Activated T-helper 9 cell treated with anti-CD3 and anti-CD28 coated beads, Interleukin-2, amount 50 U/mL, for 16 hours (primary cell): ENCODE measurements at places on chromosomes 1 and 21.

- no peak for DNase-seq
These were observed 65.6 kb downstream of the IFI44 start for GRCh38 chr1:78715181-78715661.

- no peak for DNase-seq
These were observed 37.2 kb downstream of the ETNK2 start for GRCh38 chr1:204114606-204115005.

GRCh38 chr1:225408249-225408648, 19.6 kb downstream of the LBR start:
- DNase-seq, result no peak

GRCh38 chr1:181647314-181648035, 164.2 kb downstream of the CACNA1E start:
- DNase-seq, result no peak

- no peak for DNase-seq
These were observed 5.0 kb downstream of the PLPPR4 start for GRCh38 chr1:99269321-99269720.

GRCh38 chr1:173555651-173556305, 47.1 kb downstream of the SLC9C2 start:
- no peak for DNase-seq

GRCh38 chr1:190277107-190277506, 200.6 kb downstream of the BRINP3 start:
- DNase-seq, result no peak

DNA sequence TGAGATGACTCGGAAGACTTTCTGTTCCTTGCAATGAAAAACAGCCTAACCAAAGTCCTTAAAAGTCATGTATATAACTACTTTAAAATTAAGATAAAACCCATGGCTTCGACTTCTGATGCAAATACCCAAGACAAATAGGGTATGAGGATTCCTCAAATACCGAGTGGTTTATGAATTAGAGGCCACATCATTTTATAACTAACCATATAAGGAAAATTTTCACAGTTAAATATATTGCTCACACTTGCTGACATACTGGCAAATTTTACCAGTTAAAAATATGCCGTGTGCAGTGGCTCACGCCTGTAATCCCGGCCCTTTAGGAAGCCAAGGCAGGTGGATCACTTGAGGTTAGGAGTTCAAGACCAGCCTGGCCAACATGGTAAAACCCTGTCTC, 5.4 kb downstream of the RERE start:
- no peak for DNase-seq

- no peak for DNase-seq
These were observed 68.0 kb upstream of the ACTL8 start for GRCh38 chr1:17687145-17687544.

GRCh38 chr1:25579292-25580252, 36.2 kb downstream of the LDLRAP1 start:
- DNase-seq, result no peak

DNA sequence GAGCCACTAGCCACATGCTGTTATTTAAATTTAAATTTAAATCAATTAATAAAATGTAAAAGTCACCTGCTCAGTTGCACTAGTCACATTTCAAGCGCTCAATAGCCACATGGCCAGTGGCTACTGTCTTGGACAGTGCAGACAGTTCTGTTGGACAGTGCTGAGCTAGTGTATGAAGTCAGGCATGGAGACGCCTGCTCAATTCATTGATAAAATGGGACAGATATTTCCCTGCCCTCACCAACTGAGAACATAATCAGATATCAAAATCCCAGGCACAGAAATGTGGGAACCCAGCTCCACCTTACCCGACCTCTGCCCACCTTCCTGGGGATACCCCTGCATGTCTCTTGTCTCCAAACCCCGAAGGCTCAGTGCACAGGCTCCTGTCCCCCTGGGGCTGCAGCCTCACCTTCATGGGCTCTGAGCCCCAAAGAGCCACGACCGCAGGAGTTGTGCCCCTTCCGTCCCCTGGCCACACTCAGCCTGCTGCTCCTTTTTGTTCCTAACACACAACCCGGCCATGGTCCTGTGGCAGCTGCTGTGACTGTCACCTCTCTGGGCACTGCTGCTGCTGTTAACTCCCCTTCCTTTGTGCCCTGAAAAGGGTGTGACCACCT, 63.5 kb downstream of the TCP10L start:
- DNase-seq, result no peak

GRCh38 chr1:67169932-67170331, 3.7 kb downstream of the IL23R start:
- no peak for DNase-seq

DNA sequence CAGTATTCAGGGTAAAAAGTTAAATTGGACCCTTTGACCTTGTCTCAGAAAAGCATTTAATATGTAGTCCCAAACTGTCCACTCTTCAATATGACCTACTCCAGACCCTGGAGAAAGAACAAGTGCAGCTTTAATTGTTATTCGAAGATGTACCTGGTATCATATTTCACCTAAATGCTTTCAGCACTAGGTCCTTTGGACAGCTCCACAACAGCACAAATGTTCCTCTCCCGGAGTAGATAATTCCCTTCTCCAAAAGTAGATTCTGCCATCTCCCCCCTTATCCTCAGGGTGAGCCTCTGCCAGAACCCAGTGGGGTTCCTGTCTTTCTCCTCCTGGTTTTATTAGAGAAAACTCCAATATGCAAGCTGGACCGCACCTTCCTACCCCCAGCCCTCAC, 104.5 kb upstream of the AJAP1 start:
- no peak for DNase-seq

DNA sequence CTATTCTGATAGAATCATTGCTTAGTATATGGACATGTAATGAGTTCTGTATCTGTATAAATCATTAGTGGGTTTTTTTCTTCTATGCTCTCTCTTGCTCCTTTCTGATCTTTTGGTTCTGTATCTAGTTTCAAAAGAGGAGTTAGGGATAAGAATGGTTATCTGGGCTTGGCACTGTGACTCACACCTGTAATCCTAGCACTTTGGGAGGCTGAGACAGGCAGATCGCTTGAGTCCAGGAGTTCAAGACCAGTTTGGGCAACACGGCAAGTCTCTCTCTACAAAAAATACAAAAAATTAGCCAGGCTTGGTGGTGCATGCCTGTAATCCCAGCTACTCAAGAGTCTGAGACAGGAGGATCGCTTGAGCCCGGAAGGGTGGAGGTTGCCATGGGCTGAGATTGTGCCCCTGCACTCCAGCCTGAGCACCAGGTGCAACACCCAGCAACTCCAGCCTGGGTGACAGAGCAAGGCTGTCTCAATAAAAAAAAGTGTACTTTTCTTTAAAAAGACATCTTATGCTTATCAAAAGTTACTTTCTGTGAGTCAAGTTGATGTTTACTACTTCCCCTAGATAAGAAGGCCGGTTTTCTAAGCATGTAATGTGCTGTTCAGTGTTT, 27.7 kb upstream of the AXDND1 start:
- no peak for DNase-seq

GRCh38 chr1:75373542-75374159, 237.3 kb downstream of the SLC44A5 start:
- DNase-seq, result no peak

DNA sequence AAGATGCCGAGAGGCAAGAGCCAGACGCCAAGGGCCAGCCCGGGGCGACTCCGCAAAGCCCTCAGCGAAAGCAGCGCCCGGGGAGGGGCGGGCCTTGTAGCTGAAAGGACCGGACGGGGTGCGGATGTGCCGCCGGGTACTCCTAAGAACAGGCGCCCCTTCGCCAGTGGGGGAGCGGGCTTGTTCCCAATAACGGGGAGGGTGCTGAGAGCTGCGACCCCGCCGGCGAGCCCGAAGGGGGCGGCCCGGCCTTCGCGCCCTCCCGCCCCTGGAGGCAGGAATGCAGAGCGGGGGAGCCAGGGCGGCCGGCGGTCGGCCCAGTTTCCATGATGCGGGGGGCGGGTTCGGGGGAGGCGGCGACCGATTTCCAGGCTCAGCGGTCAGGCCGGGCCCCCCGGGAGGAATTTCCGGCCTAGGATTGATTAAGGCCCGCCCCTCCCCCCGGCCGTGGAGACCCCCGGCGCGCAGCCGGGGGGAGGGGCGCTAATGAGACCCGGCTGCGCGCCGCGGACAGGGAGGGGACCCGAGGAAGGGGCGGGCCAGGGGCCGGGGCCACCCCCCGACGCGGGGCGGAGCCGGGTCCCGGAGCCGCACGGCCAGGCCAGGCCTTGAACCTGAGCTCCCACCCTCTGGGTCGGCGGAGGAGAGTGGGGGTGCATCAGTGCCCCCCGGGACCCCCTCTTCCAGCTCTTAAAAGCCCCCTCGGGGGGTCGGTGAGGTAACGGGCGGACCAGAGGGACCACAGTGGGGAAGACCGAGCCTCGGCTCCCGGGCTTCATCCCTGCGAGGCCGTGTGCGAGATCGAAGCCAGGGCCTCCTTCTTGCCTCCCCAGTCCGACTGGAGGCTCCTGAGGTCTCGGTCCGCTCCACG, 898 bp upstream of the TMEM200B start:
- DNase-seq, result peak; percentile 29

DNA sequence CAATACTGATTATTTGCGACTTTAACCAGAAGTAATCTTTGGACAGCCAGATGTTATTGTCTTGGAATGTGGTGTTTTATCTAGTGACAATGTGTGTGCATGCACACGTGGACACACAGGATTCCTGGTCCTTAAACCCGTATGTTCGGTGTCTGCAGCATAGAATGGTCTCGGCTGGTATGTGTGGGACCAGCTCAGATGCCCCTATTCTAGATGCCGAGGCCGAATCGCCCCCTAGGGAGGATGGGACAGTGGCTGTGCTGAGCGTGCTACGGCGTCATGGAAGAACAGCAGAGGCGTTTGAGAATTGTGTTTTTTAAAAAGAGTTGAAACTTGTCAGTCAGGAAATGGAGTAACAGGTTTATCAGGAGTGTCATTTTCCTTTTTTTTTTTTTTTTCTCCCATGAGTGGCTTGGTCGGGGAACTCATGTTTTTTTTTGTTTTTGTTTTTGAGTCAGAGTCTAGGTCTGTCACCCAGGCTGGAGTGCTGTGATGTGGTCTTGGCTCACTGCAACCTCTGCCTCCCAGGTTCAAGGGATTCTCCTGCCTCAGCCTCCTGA, 30.1 kb downstream of the SKI start:
- DNase-seq, result no peak

GRCh38 chr1:14955402-14955801, 198.1 kb upstream of the TMEM51 start:
- no peak for DNase-seq

DNA sequence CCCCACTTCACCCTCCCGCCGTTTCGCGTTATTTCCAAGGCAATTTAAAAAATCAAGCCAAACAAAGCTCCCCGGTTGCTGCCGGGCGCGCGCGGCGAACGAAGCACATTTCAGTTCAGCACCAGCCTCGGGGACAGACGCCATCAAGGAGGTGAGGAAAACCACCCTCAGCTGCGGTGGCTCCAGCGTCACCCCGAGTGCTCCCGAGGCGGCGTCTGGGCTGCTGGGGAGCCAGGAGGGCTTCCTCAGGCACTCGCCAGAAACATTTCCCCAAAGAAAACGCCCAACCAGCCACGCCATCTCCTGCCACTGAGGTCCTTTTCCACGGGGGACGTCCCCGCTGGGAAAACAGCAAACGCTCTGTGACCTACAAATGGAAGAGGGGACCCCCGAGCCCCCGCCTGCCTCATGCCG, 623 bp downstream of the GNG4 start:
- DNase-seq, result peak; percentile 34

DNA sequence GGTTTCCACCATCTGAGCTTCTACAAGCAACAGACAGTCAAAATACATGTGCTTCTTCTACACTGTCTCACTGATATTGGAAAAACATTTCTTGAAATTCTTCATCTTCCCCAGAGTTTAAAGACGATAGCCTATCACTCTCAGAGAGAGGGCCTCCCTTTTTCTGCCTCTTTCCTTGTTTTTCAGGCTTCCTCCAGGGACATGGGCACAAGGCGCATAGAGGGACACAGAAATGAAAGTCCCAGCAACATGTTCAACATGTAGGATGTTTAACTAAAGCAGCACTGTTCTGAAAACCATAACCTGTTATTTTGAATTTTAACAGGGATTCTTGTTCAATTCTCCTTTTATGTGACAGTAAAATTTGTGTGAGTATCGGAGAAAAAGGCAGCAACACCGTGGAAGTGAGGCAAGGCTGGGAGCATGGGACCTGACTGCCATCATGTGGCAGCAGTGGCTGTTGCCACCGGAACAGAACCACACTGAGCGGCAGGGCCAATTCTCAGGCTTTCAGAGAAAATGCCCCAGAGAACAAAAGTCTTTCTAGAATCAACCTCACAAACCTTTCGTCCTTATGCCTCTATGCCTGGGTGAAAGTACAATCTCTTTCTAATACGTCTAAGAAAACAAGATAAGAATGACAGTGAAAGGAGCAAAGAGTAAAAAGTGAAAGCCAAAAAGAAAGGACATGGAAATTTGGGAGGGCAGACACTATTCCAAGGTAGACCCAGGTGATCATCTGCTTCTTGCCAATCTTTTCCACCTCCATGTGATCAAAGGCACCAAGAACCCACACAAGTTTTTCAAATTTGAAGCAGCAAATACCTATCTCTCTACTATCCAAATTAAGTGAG, 54.5 kb downstream of the PCNX2 start:
- no peak for DNase-seq

DNA sequence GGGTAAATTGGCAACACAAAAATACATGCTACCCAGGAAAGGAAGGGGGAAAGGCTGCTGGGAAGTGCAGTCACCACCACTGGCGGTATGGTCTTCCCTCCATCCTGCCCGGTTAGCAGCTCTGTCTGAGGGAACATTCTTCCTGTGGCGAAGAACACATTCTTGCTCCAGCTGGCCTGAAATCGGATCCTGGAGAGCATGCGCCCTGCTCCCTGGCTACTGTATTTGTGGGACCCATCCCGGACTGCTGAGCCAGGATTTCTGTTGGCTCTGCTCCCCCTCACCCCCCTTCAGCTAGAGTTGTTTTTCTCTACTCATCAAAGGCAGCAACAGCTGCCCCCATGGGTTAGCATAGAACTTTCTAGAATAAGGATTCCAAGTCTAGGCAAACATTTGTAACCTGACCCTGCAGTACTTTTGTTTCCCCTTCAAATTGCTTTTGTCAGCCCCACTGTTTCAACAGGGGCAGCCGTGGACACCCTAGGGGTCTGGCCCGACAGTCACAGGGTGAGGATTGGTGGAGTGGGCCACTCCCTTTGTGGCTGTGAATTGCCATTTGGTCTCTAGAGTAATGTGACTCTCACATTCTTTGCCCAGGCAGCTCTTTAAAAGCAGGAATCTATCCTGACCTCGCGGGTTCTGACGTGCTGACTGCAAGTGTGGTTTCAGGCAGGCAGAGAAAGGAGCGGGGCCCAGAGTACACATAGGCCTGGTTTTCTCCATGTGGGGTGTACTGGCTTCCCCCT, 157.7 kb downstream of the TOMM20 start:
- DNase-seq, result no peak

DNA sequence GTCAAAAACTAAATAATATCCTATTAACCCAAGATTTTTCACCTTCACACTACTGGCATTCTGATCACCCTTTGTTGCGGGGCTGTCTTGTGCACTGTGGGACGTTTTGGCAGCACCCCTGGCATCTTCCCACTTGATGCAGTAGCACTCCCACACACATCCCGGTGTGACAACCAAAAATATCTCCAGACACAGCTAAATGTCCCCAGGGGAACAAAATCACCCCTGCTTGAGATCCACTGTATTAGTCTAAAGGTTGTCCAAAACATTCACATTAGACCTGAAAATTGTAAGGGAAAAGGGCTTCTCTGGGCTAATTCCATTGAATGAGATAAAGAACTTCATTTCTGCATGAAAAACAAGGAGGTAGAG, 37.8 kb downstream of the PLEKHO1 start:
- no peak for DNase-seq
